ENCODE measurements at places on chromosomes 7 and 10.

- no peak for DNase-seq
These were observed 5.4 kb downstream of the VIM start for GRCh38 chr10:17233286-17233991.

DNA sequence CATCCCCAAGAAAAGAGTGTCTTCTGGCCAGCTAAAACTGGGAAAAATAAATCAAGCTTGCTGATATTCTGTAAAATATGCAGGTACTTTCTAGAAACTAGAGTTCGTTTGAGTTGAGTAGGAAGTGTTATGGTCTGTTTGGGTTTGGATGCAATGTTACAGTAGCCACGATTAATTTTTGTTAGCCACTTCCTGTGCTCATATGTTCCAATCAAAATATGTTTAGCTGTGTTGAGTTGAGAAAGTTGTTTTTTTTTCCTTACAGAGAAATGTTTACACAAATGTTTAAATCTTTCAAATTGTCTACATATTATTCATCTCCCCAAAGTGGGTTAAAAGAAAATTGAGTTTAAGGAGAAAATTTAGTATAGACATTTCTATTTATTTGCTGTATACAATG is 11.3 kb upstream of the LAMB1 start:
- no peak for DNase-seq

DNA sequence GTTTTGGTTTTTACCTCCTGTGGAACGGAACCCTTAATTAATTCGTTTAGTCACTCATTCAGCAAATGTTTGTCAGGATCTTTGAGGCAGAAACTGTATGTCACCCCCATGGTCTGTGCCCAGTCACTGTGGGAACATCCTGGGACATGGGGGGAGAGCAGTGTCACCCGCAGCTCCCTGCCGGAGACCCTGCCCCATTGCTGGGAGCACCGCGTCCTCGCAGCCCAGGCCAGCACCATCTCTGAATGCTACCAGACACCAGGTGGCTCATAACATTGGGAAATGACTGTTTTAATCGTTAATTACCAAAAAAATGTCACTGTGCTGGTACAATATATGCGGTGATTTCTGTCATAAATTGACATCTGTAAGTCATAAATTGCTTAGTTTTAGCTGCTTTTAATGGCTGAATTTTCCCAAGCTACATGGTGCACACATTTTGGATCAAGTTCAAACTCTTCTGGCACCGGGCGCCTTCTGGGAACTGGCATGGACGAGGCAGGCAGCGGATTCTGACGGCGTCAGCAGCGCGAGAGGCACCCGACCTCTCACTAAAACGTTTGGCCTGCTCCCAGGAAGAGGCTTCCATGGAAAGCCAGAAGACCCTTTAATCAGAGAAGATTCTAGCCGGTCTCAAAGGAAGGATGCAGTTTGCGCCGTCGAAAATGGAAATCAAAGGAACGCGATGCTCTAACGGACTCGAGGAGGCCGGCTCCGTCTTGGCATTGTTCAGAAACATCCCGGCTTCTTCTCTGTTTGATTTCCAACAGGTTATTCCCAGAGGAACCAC is 184.2 kb downstream of the ADARB2 start:
- no peak for DNase-seq

GRCh38 chr10:101850749-101851148 is 7.1 kb upstream of the KCNIP2 start:
- no peak for DNase-seq

DNA sequence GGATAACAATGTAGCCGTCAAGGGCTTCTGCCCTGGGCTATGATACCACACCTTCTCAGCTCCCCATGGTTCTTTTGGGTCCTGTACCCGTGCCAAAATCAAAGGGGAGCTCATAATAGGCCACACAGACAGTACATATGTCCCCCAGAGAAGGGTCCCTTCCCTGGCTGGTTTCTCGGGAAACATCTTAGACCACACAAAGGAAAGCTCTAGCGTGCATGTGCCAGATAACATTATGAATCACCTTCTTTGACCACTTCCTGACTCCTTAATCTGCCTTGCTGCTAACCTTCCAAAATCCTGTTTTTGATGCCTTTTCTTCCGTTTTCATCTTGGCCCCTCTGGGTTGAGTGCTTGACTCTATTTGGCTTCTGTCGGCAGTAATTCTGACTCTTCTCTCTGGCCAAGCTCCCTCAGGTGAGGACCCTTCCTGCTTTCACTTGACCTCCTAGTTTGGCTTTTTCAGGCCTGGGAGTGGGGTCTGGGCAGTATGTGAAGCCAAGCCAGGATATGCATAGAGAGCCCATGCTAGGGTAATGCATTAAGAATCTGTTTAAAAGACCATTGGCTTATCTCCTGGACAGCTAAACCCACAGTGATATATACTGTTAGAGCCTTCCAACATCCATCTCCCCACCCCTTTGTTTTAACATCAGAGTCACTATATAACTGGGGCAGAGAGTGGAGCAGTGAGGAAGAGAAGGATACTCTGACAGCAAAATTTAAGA is 84.8 kb downstream of the ANLN start:
- DNase-seq = no peak

GRCh38 chr7:105387508-105388355 is 989 bp downstream of the SRPK2 start:
- DNase-seq = peak; percentile 83

DNA sequence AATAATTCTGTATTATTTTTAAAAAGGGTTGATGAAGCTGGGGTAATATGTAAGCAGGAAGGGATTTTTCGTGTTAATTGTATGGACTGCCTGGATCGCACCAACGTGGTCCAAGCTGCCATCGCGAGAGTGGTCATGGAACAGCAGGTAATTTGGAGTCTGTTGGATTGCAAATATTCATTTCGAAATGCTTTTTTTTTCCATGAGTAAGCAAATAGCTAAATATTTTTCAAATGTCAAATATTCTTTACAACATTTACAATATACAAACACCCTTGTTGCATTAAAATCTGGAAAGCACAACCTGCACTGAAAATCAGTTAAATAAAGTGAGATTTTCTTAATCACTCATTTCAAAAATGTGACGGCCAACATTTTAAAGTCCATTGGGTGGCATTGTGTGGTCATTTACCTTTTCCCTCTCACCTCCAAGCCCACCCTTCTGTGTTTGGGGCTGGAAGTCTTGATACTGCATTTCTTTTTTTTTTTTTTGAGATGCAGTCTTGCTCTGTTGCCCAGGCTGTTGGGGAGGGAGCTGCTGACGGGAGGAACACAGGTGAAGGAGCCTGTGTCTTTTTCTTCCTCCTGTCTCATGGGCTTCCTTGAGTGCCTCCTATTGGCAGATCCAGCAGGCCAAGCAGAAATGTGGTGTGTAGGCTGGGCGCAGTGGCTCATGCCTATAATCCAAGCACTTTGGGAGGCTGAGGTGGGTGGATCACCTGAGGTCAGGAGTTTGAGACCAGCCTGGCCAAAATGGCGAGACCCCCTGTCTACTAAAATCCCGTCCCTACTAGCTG is 66.1 kb downstream of the MCMBP start:
- no peak for DNase-seq

DNA sequence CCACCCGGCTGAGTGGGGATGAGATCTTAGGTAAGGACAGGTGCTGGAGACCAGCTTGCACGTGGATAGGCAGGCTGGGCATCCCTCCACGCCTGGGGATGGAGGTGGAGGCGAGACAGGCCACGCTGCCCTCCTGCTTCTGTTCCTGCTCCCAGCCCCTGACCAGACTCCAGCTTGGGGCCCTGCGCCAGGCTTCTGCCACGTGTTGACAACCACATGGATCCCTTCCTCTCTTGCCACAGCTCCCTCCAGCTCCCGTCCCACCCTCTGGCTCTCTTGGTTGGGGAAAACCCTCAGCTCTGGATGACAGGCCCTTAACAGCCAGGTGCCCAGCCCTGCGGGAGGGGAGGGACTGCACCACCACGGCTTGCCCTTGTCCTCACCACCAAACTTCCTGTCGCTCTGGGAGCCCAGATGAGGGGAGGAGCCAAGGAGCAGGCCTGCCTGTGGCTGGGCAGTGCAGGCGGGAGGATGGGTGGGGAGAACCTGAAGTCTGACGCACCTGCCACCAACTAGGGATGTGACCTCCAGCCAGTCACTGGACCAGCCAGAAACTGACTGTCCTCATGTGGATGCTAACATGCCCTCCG is 36.0 kb downstream of the KCNH2 start:
- DNase-seq = peak; percentile 84

GRCh38 chr10:28769091-28769604 is 91.8 kb downstream of the BAMBI start:
- DNase-seq = peak; percentile 67

DNA sequence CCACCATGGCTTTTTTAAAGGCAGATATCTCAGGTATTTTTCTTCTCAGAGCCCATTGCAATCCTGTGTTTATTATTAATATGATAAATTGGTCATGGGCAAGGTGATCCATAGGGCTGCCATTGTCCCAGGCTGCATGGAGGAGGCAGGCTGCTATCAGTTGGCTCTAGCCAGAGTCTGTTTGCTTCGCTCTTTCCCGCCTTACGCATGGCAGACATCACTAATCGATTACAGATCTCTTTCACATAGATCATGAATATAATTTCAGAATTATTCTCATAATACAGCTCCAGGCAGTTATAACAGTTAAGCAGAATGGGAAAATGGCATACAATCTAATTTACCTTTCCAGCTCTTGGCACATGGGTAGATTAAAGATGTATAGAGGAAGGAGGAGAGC is 30.4 kb upstream of the HABP2 start:
- DNase-seq = no peak

- no peak for DNase-seq
These were observed 140.5 kb downstream of the ARL4A start for GRCh38 chr7:12827920-12828319.

DNA sequence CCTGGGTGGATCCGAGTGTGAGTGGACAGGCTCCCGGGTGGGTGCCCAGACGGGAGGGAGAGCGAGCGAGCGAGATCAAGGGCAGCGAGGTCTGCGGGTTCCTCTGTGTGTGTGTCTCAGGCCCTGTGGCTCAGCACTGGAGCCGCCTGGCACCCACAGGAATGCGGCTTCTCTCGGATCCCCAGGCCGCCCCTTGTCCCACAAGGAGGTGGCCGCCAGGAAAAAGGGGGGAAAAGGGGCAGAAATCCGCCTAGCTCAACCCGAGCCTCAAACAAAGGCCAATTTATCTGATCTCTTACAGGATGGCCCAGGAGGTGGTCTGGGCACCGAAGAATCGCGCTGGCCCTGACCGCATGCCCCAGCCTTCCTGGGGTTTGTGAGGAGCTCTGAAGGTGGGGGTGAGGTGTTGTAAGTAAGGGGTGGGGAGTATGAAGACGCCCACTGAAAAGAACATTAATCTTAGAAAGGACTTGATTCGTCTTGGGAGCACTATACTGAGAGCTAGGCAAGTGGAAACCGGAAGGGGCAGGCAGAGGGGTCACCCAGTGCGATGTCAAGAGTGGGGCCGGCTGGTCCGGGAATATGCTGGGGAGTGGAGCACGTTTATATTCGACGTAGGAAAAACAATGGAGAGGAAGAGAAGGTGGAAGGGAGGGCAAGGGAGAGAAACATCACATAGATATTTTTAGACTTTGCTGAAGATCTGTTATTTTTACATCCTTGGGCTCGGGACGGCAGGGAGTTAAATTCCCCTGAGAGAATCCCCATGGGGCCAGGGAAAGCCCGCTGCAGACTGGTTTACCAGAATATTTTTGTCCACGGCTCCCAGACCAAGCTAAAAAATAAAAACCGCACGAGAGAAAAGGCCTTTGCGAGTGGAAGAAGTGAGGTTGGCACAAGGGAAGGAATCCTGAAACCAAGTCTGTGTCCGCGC is 7.2 kb downstream of the DLX5 start:
- no peak for DNase-seq

GRCh38 chr7:31202801-31203200 is 137.7 kb downstream of the NEUROD6 start:
- no peak for DNase-seq

DNA sequence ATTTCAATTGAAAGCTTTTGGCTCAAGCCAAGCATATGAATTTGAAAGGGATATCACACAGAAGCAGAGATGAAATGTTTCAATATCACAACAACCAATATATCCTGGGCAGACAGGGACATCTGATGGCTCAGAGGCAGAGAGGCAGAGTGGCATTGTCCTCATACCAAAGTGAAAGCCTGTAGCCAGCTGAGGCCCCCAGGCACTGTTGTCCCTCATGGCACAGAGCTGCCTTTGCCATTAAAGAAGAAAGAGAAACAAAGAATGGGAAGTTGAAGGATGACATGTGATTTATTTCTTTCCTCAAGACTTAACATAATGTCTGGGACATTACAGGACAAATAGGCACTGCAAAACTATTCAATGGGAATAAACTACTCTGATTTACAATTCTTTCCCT is 504.3 kb upstream of the PCDH15 start:
- peak; percentile 73 for DNase-seq

- peak; percentile 33 for DNase-seq
These were observed 314.9 kb downstream of the RPS24 start for GRCh38 chr10:78348411-78349164.

GRCh38 chr10:13882119-13882711 is 295.4 kb downstream of the PRPF18 start:
- DNase-seq = no peak

DNA sequence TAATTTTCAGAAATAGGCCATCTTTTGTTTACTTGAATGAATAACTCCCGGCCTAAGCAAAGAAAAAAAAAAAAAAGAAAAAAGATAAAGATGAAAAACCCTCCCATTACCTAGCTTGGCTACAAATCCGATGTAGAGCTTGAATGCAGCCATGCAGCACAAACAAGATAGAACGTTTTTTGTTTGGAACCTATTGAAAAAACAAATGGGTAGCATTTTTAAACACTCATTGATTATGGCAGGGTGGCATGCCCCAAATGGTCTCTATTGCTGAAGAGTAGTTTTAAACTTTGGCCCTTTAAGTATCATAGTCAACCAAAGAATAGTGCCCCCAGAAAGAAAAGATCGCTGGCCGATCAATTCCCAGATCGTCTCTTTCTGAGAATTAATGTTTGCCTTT is 84.4 kb downstream of the VTI1A start:
- no peak for DNase-seq

GRCh38 chr10:3538291-3538655 is 246.7 kb downstream of the KLF6 start:
- DNase-seq = peak; percentile 70
